Activated CD8-positive, alpha-beta memory T cell treated with anti-CD3 and anti-CD28 coated beads, Interleukin-2, amount 50 U/mL, for 4 hours (primary cell): ENCODE measurements at places on chromosomes 16 and 17.

- no peak for DNase-seq
Observed at GRCh38 chr16:72657791-72658190, 390.1 kb downstream of the ZFHX3 start.

GRCh38 chr17:3695723-3696411, at the start of gene P2RX5:
P2RX5 (minus strand) TSS chr17:3696155; CDS start chr17:3696005, 150 bp downstream.
- peak; percentile 51 for DNase-seq

DNA sequence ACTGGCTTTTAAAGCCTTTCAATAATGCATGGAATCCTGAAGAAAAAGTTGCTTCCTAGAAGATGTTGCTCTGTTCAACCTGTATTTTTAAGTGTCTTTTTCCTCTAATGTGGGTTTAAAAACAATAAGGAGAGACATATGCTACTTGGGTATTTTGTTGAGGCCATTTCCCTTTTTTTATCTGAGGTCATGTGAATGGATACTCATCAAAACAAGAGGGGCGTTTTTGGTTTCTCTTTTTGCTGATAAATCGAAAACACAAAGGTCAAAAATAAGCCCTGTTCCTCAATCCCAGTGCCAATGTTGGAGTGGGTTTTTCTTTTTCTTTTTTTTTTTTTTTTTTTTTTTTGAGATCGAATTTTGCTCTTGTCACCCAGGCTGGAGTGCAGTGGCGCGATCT, 468.0 kb upstream of the RBFOX1 start:
- no peak for DNase-seq

DNA sequence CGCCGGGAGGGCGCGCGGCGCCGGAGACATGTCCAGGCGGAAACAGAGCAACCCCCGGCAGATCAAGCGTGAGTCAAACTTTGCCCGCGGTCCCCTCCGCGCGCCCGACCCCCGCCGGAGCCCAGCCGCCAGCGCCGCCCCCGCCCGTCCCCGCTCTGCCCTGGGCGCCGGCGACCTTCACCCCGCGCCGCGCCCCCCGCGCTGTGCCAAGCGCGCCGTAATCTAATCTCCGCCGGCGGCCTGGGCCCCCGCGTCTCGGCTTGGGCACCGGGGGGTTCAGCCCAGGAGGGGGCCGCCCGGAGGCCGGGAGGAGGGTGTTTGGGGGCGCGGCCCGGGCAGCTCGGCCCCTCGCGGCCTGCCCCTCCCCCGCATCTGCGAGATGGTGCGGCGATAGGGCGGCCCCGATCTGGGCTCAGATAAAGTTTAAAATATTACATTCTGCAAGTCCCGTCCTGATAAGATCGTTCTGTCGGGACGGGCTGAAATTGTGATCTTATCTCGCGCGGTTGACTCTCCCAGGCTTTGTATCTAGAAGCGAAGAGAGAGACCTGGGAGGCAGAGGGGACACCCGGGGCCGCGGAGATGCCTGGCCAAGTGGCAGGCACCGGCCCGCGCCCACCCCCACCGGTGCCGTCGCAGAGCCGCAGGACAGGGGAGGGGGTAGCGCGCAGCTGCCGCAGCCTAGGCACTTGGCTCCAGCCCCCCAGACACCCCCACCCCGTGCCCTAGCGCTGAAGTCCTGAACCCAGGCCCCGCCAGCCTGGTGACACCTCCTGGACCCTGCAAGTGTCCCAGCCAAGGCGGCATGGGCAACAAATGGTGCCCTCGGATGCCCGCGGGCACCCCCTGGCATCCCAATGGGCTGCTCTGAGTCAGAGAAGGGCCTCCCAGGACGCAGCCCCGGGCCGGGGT, 787 bp downstream of the ZFPM1 start:
- DNase-seq: peak; percentile 56

DNA sequence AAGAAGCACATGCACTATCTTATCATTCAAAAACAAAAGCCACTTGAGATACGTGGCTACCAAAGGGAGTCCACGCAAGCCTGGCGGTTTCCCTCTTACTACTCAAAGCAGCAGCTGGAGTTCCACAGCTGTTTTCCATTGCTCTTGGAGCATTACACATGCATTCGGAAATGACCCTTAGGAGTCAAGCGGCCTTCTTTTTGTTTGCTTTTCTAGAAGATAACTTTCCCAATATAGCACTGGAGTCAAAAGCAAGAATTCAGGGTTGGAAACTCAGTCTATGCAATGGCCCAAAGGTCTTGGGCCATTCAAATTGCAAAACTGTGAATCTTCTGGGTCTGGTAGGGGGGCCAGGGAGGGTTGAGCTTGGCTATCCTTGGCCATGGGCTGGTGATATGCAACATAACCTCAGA, 97.8 kb upstream of the MAF start:
- no peak for DNase-seq

GRCh38 chr16:3101841-3102470, 2.9 kb upstream of the ZSCAN10 start:
- DNase-seq: no peak

DNA sequence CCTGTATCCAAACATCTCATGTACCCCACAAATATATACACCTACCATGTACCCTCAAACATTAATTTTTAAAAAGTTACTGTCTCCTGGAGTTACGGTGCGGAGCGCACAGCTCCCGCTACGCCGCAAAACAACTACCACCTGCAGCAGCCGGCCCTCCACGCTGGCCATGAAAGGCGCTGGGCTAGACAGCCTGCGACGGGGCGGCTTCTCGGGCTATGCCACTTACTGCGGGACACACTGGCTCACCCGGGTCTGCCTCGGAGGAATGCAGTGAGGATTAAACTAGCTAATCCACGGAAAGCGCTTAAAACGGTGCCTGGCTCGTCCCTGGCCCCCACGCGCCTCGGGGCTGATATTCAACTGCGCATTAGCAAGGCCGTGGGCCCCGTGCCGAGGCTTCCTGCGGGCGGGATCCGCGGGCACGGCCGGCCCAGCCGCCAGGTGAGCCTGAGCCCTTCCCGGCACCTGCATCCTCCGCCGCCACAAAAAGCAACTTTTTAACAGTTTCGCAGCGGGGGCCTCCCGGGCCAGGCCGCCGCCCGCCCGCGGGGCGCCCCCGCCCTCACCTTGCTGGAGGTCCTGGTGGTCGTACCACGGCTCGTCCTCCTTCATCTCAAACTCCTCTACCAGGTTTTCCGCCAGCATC, 633 bp downstream of the CDR2 start:
- DNase-seq: peak; percentile 46

DNA sequence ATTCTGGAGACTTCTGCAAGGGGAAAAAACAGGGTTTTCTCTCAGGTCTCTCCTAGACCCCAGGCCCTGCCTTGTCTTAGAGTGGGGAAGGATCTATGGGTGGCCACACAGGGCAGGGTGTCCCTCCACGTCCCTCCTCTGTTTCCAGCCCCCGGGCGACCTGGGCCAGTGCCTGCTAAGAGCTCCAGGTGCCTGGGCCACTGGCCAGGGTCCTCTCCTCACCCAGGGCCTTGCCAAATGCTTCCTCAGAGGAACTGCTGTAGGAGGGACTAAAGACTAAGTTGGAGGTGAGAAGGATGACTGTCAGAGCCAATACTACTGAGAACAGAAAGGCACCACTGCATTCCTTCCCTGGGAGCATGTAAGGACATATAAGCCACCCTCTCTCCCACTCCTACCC, 11.4 kb downstream of the NOS2 start:
- no peak for DNase-seq

- no peak for DNase-seq
Observed at GRCh38 chr16:56824331-56824730, 40.7 kb upstream of the SLC12A3 start.

DNA sequence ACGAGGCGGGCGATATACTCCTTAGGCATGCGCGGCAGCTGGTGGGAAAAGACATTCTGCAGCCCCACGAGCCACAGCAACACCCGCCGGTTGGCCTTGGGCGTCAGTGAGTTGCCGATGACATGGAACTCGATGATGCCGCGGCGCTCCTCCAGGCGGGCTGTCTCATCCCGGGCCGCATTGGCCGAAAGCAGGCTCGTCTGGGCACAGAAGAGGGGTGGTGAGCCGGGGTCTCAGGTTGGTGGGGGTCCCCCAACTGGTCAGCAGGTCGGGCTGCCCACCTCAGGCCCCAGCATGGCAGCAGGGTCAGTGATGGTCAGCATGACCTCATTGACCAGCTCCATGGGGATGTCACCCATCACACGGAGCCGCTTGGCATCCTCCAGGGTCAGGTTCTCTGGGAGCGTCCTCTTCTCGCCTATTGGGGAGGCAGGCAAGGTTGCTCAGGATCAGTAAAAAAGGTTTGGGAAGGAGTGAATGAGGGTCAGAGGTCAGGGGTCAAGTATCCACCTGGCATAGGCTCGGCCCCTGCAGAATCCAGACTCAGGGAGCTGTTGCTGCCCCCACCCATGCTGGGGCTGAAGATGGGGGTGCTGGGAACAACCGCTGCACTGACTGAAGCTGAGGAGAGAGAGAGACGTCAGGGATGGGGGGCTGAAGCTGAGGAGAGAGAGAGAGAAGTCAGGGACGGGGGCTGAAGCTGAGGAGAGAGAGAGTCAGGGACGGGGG, 3.6 kb downstream of the KAT2A start:
- DNase-seq: no peak

GRCh38 chr16:53984936-53985335, 281.0 kb downstream of the FTO start:
- DNase-seq: no peak

DNA sequence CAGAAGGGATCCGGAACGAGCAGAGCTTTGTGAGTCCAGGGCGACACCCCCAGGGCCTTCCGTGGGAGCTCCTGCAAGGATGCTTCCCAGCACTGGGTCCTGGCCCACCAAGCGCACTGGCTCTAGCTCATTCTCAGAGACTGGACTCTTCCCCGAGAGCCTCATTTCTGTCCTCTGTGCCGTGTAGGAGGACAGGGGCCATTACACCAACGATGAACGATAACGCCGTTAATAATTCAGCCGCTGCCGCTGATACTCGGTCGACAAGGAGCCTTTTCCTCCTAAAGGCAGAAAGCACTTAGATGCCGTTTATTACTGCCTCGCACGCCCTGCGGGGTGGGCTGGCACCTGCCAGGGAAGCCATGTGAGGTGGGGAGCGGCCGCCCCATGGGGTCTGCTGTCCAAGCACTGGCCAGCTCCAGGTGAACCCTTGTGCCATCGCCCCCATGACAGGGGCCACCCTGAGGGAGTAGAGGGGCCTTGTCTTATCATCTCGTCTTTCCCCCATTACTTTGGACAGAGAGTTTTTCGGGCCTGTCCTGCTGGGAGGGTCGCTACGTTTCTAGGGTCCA, 33.5 kb downstream of the TBC1D16 start:
- DNase-seq: no peak

DNA sequence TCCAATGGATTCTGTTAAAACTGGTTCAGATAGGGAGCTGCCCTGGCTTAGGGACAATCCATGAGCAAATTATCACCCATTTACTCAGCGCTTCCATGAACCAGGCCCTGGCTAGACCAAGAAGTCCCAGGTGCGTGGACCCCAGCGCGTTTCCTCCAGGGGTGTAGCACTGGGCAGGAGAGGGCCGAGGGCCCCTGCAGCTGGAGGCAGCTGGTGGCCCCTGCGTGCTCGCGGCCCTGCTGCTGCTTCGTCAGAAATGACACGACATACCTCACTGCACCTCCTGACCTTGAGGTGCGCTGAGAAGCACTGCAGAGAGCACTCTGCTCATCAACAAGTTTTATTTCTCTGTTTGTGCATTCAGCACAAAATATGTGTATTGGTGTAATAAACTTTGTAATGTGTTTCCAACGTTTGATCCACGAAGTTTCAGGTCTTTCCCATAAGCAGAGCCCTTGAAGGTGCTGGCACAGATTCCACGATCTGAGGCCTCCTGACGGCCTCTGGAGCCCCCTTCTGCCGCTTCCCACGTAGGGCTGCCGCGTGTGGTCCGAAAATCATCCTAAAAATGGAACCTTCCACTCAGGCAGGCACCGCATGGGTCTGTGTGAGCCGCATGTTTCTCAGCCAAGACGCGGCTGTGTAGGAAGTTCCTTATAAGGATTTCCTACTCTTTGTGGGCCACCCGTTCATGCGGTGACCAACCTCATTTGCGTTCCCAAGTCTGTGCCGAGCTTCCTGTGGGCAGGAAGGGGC, 50.8 kb upstream of the ZCCHC14 start:
- DNase-seq: no peak

GRCh38 chr16:4944333-4945281, 7.7 kb upstream of the PPL start:
- no peak for DNase-seq

GRCh38 chr16:84082835-84083569, 33.7 kb downstream of the MBTPS1 start:
- DNase-seq: no peak

- DNase-seq: no peak
Observed at GRCh38 chr17:40093580-40094201, 6.7 kb downstream of the NR1D1 start.

DNA sequence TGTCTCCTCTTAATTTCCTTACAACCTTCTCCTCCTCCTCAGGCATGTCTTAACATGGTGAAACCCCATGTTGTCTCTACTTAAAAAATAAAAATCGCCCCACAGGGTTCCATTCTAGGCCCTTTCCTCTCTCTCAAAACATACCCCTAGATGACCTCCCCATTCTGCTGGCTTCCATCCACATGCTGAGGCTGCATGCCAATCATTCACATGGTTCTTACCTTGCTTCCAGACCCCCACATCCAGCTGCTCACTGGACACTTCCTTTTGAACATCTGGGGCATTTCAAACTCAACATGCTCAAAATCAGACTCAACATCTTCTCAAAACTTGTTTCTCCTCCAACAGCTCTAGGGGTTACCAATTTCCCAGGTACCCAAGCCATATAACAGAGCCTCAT, 12.4 kb upstream of the CTCF start:
- no peak for DNase-seq

GRCh38 chr17:33142705-33143299, 150.3 kb downstream of the ASIC2 start:
- DNase-seq: no peak

DNA sequence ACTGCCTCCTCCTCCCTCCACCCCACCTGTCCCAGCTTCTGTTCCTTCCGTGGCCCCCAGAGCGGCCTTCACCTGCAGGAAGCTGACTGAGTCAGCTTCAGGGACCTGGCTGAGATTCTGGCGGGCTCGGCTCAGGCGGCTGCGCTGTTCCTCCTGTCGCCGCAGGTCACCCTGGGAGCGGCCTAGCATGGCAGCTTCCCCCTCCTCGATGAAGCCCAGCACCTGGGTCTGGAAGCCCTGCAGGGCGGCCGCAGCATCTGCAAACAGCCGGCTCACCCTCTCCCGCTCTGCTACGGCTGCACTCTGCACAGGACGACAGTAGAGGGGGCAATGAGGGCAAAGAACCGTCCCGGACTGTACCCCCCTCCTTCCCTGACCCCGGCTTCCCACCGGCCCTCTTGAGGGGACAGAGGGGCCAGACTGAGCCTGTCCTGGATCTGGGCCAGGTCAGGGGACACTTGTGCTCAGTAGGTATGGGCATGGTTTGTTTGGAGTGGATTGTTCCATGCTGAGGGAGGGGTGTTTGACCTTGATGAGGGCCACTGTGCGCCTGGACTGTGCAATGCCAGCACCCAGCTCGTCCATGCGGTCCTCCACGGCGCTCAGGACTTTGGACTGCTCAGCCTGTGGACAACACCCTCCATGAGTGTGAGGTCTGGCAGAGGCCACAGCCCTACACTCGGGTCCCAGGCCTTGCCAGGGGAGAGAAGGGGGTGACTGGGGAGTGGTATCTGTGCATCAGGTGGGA, 2.0 kb downstream of the TRIM47 start:
- DNase-seq: peak; percentile 76

GRCh38 chr16:10896165-10896564, 19.2 kb downstream of the CIITA start:
- no peak for DNase-seq

- DNase-seq: no peak
Observed at GRCh38 chr17:28267720-28268609, 51.0 kb upstream of the TMEM97 start.
